ENCODE measurements at places on chromosomes 2 and 18. TPM values are rescaled to one million over a fixed set of nuclear protein-coding genes. Genes with fewer than 3 reads are reported as not detected.

The CMPK2 gene
- 0.53 TPM for total RNA-seq

The IL36RN gene
- total RNA-seq, result 0.19 TPM

The RASGRP3 gene
- total RNA-seq, result 12.2 TPM

The TLX2 gene
- total RNA-seq, result 0.72 TPM

The NT5C1B gene
- total RNA-seq, result not detected

The REEP1 gene
- total RNA-seq, result 14.9 TPM

The DGKD gene
- 105 TPM for total RNA-seq

The GPR45 gene
- not detected for total RNA-seq

The NT5DC4 gene
- 4.0 TPM for total RNA-seq

The RAPGEF4 gene
- total RNA-seq, result 0.98 TPM

The ZFP36L2 gene
- 237 TPM for total RNA-seq

The MDH1B gene
- total RNA-seq, result 0.34 TPM

The RAMP1 gene
- total RNA-seq, result 1.6 TPM

The STEAP3 gene
- 20.4 TPM for total RNA-seq

The VWC2L gene
- not detected for total RNA-seq

The CLEC4F gene
- total RNA-seq, result not detected

The DTNA gene
- 10.0 TPM for total RNA-seq

The IL18R1 gene
- total RNA-seq, result not detected

The CNDP1 gene
- total RNA-seq, result not detected

The SP140L gene
- total RNA-seq, result not detected

The CREG2 gene
- total RNA-seq, result 120 TPM

The DHRS9 gene
- not detected for total RNA-seq

The RPL31 gene
- 2,026 TPM for total RNA-seq

The ZNF892 gene
- total RNA-seq, result 3.4 TPM

The MSH6 gene
- total RNA-seq, result 108 TPM

The PELI1 gene
- total RNA-seq, result 64.1 TPM

The CENPO gene
- 58.3 TPM for total RNA-seq

The PDE11A gene
- 0.25 TPM for total RNA-seq

The MGAT4A gene
- total RNA-seq, result 72.3 TPM

The MYO1B gene
- total RNA-seq, result 80.3 TPM
